ENCODE measurements at places on chromosomes 12 and 14.

DNA sequence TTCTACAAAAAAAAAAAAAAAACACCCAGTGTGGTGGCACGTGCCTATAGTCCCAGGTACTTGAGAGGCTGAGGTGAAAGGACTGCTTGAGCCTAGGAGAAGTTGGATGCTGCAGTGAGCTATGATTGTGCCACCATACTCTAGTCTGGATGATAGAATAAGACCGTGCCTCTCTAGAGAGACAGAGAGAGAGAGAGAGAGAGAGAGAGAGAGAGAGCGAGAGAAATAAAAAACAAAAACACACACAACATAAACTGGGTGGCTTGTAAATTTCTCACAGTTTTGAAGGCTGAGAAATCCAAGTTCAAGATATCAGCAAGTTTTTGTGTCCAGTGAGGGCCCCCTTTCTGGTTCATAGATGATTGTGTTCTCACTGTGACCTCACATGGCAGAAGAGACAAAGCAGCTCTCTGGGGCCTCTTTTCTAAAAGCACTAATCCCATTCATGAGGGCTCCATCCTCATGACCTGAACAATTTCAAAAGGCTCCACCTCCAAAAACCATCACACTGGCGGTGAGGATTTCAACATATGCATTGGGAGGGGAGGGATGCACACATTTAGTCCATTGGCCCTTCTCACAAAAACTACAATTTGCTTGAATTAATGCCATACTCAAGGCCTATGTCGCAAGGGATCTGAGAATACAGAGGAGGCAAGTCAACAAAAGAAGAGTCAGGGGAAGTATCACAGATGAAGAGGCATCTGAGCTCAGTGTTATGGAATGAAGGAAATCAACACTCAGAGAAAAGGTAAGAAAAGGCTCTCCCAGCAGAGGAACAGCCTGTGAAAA, 94.9 kb downstream of the PPM1H start:
- no peak for DNase-seq

GRCh38 chr14:99034711-99035171, 237.3 kb downstream of the BCL11B start:
- no peak for DNase-seq

- DNase-seq = no peak
These were observed 483.0 kb upstream of the CCDC196 start for GRCh38 chr14:66003082-66003730.

DNA sequence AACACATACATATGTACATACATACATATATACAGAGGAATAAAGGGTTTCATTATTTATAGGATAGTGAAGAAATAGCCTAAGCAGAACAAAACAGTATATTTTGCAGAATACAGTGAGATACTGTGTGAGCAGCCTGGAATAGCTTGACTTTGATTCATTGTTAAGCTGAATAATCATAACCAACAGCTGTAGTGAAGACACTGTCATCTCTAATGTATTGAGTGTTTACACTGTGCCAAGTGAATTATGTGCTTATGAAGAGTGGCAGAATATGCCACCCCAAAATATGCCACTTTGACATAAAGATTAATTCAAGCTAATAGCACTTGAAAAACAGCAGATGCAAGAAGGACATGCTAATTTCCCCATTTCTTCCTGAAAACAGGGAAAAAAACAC, 48.2 kb upstream of the LRFN5 start:
- no peak for DNase-seq

DNA sequence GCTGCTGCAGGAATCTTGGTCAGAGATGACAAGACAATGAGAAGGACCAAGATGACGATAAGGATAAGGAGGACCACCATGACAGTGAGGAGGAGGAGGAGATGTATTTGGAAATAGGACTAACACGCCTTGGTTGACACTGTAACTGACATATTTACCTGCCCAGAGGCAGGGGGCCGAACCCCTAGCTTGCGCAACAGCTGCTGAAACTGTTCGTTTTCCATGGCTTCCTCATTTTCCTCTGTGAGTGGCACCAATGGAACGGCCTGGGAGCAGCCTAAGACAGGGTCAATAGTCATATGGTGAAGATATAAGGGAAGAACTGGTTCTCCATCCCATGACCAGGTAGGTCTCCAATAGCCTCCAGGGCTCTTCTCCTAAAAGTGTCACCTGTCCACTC, 28.8 kb downstream of the TIMELESS start:
- DNase-seq = no peak

- DNase-seq = no peak
These were observed 235.0 kb downstream of the ATP23 start for GRCh38 chr12:58176296-58176869.

DNA sequence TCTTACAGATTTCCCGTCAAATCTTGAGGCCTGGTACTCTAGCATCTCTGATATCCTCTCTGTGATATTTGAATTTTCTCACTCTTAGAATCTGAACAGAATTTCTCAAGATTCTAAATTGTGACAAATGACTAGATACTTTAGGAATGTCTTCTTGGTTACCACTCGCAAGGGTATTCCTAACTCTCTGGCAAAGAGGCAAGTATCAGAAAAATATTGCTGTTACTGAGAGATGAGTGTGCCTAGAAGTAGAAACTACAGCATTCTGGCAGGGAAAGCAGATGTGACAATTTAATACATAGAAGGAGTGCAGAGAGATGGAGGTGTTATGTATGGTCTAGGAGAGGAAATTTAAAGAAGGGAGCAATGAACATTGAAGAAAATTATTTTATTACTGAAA, 467.8 kb downstream of the LRIG3 start:
- no peak for DNase-seq

Measured in SIG-M5 (cell line).